ENCODE measurements at places on chromosomes 1 and 21.
A peak's percentile ranks its signal among the peaks of the same experiment; 100 is the strongest.

GRCh38 chr1:158087320-158087927 lies 93.3 kb upstream of the CD1D start:
- DNase-seq = peak; percentile 70

DNA sequence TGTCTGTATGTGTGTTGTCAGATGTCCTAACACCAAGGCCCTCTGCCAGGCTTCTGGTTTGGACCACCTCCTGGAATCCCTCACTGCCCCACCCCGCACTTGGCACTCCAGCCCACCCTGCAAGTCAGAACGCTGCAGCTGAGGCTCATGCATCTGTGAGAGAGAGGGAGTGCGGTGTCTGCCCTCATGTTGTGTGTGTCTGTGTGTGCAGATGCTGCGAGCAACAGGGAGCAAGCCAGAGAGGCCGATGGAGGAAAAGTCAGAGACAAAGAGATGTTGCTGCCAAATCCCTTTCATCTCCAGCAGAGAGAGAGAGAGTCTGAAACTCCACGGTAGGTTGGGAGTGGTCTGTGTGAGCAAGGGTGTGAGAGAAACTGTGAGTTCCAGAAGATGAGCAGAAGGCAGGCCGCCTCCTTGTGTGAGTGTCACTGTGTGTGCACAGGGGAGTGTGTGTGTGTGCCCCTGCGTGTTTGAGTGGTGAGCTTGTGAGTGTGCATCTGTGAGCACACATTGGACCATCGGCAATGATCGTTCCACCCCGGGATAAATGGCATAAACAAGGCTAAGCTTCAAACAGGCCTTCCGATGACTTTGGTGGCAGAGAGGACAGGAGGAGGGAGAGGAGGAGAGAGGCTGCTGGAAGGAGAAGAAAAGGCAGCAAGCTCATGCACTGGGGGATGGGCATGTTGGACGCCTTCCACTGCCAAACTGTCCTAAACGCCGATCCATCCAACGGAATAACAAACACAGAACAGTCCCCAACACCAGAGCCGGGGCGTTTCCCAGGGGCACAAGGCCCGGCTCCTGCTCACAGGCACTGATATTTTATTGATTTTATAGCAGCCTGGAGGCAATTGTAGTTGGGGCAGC lies 99.2 kb upstream of the GRIK3 start:
- DNase-seq = no peak

GRCh38 chr1:234295068-234295467 lies 78.2 kb upstream of the COA6 start:
- no peak for DNase-seq

GRCh38 chr1:93620841-93621210 lies 60.8 kb downstream of the BCAR3 start:
- DNase-seq = no peak

DNA sequence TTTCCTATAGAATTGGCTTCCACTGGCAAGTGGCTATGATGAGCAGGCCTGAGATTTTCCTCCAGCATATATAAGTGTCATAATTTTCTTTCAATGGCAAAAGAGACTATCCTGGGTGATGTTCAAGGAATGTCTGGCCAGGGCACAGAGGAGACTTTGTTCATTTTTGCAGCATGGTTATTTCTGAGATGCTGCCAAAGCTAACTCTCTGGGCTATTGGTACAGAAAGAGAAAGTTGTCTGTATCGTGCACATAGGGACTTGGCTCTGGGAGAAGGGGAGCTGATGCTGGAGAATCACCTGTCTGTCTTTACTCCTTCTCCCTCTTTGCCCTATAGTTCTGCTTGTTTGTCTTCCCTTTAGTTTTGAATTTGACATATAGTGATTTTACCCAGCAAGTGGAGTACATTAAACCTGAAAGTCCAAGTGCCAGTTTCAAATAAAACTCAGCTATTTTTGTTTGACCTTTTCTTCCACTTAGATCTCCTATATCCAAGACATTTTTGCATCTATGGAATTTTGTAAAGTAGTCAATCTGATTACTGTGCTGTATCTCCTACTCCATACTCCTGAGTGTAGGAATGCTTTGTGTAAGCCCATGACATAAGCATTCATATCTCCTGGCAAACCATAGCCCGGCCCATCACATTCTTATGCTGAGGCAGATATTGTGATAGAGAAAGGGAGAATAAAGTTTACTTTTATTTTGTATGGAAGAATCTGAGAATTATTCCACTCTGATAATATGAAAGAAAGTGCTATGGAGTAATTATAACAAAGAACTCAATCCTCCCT lies 3.9 kb downstream of the FNDC7 start:
- DNase-seq = no peak

- DNase-seq = no peak
Measured at GRCh38 chr1:6471970-6472368, 6.0 kb upstream of the TNFRSF25 start.

- no peak for DNase-seq
Measured at GRCh38 chr1:154384650-154385489, 20.3 kb upstream of the IL6R start.

DNA sequence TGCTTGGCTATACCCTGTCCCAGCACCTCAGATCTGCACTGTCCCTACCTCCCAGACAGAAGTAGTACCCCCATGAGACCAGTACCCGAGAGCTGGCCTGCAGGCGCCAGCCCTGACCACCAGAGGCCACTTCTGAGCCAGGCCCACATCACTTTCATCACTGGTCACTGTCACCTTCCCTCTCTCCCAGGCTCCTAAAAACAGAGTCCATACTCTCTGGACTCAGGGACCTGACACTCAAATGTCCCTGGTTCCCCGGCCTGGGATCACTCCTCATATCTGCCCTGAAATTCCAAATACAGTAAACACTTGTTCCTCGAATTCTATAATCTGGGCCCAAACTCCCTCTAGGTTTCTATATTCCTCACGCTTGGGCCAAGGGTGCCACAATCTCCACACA lies 18.7 kb downstream of the TMEM53 start:
- DNase-seq = no peak

DNA sequence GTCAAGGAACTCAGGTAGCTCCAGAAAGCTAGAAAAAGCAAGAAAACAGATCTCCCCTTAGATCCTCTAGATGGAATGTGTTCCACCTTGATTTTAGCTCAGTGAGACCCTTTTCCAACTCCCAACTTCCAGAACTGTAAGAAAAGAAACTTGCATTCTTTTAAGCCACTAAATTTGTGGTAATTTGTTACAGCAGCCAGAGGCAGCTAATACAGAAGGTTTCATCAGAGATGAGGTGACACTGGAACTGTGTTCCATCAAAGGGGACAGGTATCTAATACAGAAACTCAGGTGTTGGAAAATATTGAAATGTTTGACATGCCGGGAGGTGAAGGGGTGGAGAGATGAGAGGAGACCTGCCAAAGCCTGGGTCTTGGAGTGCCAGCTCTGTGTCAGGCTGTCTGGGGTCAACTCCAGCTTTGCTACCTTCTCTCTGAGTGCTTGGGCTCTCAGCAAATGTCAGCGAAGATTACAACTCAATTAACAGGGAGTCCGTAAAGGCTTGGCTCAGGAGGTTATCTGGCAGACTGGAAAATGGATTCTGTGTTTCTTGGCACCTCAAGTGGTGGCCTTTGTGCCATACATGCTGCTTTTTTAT lies 71.3 kb downstream of the PLPP3 start:
- DNase-seq = no peak

- DNase-seq = peak; percentile 98
Measured at GRCh38 chr1:202589190-202589930, 120.9 kb downstream of the SYT2 start.

- no peak for DNase-seq
Measured at GRCh38 chr21:37645848-37646247, 270.4 kb downstream of the KCNJ6 start.

DNA sequence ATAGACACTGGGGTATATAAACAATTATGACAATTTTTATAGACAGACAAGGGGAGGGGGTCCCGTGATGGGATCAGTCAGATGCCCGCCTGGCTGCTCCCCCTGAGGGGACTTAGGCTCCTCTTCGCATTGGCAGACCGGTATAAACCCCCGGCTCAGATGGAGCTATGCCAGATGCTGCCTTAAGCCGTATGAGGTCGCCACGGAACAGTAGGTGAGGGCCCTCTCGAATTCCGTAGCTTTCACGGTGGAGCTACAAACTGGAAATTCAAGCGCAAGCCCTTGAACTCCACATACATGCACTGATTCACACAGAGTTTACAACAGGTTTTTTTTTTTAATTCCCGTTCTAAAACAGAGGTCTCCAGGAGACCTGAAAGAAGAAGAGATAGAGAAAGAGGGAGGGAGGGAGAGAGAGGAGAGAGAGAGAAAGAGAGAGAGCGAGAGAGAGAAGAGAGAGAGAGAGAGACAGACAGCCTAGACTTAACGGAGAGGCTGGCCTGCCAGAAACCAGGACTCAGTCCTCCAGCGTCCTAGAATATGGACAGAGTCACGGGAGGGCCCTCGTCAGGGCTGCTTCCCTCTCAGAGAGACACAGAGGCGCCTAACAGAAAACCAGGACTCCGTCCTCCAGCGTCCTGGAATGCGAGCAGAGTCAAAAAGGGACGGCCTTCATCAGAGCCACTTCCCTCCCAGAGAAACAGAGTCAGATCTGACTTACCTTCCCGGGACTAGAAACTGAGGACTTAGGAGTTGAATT lies 24.4 kb upstream of the TMEM54 start:
- no peak for DNase-seq
